Heart left ventricle (tissue), 16 donors: ENCODE measurements at places on chromosomes 2 and 18. TPM values are rescaled to one million over a fixed set of nuclear protein-coding genes. Genes with fewer than 3 reads are reported as not detected.
A peak's percentile ranks its signal among the peaks of the same experiment; 100 is the strongest.

DNA sequence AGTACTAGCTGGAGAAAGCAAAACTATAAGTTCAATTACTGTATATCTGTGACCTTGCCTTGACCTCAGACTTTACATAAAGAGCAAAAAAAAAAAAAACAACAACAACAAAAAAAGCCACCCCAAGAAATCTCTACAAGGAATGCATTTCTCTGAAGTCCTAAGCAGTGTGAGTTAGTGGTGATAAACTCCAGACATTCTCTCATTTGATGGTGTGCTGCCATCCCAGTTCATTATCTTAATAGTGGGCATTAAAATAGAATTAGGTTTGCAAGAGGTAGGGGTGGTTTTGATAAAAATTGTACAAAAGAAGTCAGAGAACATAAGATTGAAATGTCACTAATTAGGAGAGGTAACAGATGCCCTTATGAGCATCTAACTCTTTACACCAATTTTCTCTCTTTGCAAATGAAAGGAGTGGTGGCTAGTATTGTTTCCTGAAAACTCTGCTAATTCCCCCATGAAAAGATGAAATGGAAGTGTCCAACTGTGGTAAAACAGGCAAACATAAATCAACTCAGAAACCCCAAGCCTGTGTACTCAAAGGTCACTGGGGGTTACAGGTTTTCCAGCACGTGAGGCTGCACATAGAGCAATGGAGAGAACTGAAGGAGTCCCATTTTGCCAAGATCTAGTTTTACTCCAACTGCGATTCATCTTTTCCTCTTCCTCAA is 131.9 kb downstream of the MEIS1 start:
- no peak overlapping the region for H3K4me3 ChIP-seq
- H3K4me1 ChIP-seq = peaks cover 3% of the 10 kb centered on the region
- no peaks in the 10 kb centered on the region for H3K27me3 ChIP-seq
- H3K27ac ChIP-seq = peak overlapping the region; percentile 35
- no peak for DNase-seq
- H3K36me3 ChIP-seq = no peaks in the 10 kb centered on the region

DNA sequence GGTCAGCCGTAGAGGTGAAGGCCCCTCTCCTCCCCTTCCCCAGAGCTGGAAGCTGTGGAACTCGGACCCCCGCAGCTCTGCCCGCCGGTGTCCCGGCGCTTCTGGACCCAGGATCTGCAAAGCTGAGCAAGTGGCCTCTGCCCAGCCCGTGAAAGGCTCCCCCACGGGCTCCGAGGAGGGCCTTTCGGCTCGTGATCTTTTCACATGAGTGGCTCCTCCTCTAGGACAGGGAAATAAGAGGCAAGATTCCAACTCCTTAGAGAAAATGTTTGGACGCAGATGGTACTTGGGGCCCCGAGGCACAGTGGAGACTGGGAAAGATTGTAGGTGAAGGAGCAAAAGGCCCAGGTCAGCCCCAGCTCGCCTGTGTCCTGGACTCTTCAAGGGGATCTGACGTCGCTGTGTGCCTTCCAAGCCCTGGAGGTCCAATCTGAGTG is 48.2 kb upstream of the SP3 start:
- H3K27ac ChIP-seq = peak overlapping the region; percentile 80
- DNase-seq = peak; percentile 58
- peaks cover 48% of the 10 kb centered on the region for H3K4me1 ChIP-seq
- H3K36me3 ChIP-seq = no peaks in the 10 kb centered on the region
- H3K4me3 ChIP-seq = peak overlapping the region; percentile 29
- no peaks in the 10 kb centered on the region for H3K27me3 ChIP-seq

GRCh38 chr18:35971661-35972196 is 750 bp upstream of the RMP24 start:
- peak overlapping the region; percentile 67 for H3K4me3 ChIP-seq
- H3K4me1 ChIP-seq = peaks cover 6% of the 10 kb centered on the region
- peaks cover 29% of the 10 kb centered on the region for H3K36me3 ChIP-seq
- no peak for DNase-seq

Gene SLC4A3
- 350 TPM for total RNA-seq

Gene ZAP70
- 0.75 TPM for total RNA-seq

DNA sequence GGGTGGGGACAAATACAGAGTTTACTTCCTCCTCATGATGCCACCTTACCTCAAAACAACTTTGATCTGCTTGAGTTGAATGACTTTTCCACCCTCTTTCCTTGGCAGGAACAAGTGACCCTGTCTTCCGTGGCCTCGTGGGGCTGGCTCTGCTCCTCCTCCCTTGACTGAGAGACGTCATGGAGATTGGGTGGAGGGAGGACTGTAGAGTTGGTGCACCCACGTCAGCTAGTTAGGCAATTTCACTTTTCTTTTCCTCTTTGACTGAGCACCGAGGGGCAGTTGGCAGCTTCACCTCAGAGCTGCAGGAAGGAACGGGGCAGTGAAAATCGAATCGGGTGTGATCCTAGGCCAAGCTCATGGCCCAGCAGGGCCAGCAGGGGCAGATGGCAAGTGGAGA is at the start of gene SP140:
TSS of gene SP140 (plus strand) at position 251 of the 400 bp plus-strand sequence. CDS start at position 360, 109 bp downstream.
- DNase-seq = peak; percentile 37
- no peaks in the 10 kb centered on the region for H3K36me3 ChIP-seq

Gene MC4R
- total RNA-seq = not detected

- no peak overlapping the region for H3K27ac ChIP-seq
- no peaks in the 10 kb centered on the region for H3K27me3 ChIP-seq
- no peaks in the 10 kb centered on the region for H3K36me3 ChIP-seq
- no peak overlapping the region for H3K4me3 ChIP-seq
- DNase-seq = no peak
Measured at GRCh38 chr2:562391-563364, 114.5 kb downstream of the TMEM18 start.
